ENCODE measurements at places on chromosomes 3 and 15. TPM values are rescaled to one million over a fixed set of nuclear protein-coding genes. Genes with fewer than 3 reads are reported as not detected.
A peak's percentile ranks its signal among the peaks of the same experiment; 100 is the strongest.

DNA sequence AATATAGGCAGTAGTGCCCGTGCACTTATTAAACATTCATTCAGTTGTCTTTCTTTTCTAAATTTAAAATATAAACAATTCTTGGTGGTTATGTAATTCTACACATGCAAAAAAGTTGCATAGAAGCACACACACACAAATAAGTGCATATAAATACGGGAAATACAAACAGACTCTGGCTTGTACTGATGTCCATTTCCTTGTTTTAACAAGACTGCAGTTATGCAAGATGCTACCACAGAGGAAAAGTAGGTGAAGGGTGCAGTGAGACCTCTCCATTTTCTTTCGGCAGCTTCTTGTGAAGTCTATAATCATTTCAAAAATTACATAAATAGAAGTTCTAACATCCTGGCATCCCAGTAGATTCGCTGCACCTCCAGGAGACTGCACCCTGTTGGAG lies 130.6 kb upstream of the BCL6 start:
- no peak for DNase-seq
- H3K36me3 ChIP-seq, result no peaks in the 10 kb centered on the region
- H3K27me3 ChIP-seq, result no peaks in the 10 kb centered on the region
- H3K4me3 ChIP-seq, result no peak overlapping the region
- no peaks in the 10 kb centered on the region for H3K4me1 ChIP-seq
- no peak overlapping the region for H3K27ac ChIP-seq

GRCh38 chr3:182323898-182324297 lies 469.4 kb upstream of the ATP11B start:
- no peaks in the 10 kb centered on the region for H3K27me3 ChIP-seq
- no peak overlapping the region for H3K27ac ChIP-seq
- no peaks in the 10 kb centered on the region for H3K36me3 ChIP-seq
- no peak overlapping the region for H3K4me3 ChIP-seq

DNA sequence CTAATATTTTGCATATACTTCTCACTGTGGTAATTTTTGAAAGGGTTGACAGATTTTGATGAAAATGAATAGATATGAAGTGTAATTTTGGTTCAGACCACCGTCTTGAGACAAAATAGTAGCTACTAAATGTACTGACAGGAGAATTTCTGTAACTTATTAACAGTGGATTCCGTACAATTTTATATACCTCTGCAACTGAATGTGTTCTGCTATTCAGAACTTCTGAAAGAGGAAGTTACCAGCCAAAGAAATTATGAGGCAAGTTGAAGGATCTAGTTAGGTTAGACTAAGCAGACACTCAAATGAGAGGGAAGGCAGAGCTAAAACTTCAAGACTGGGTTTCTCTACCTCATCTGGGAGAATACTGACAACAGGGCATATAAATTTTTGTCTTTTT lies 29.4 kb downstream of the GAP43 start:
- H3K27ac ChIP-seq, result no peak overlapping the region
- H3K4me1 ChIP-seq, result no peaks in the 10 kb centered on the region
- H3K27me3 ChIP-seq, result no peaks in the 10 kb centered on the region
- DNase-seq, result no peak

- no peaks in the 10 kb centered on the region for H3K36me3 ChIP-seq
- no peaks in the 10 kb centered on the region for H3K27me3 ChIP-seq
- DNase-seq, result no peak
- H3K4me3 ChIP-seq, result no peak overlapping the region
These were observed 146.2 kb upstream of the PTPRG start for GRCh38 chr3:61415201-61415600.

The GPR15 gene
- 5.1 TPM for total RNA-seq

The SPATA16 gene
- total RNA-seq, result not detected

- H3K36me3 ChIP-seq, result no peaks in the 10 kb centered on the region
- peak; percentile 68 for DNase-seq
- no peak overlapping the region for H3K4me3 ChIP-seq
- no peaks in the 10 kb centered on the region for H3K27me3 ChIP-seq
These were observed 21.6 kb upstream of the PLXNA1 start for GRCh38 chr3:126961191-126961790.

- no peak for DNase-seq
- no peaks in the 10 kb centered on the region for H3K4me1 ChIP-seq
- H3K27me3 ChIP-seq, result no peaks in the 10 kb centered on the region
- H3K4me3 ChIP-seq, result no peak overlapping the region
- no peak overlapping the region for H3K27ac ChIP-seq
- H3K36me3 ChIP-seq, result no peaks in the 10 kb centered on the region
These were observed 79.2 kb downstream of the IL1RAP start for GRCh38 chr3:190593075-190593474.

- no peaks in the 10 kb centered on the region for H3K36me3 ChIP-seq
- H3K4me1 ChIP-seq, result no peaks in the 10 kb centered on the region
- no peak for DNase-seq
- H3K4me3 ChIP-seq, result no peak overlapping the region
These were observed 26.3 kb downstream of the MRAS start for GRCh38 chr3:138374573-138375134.

DNA sequence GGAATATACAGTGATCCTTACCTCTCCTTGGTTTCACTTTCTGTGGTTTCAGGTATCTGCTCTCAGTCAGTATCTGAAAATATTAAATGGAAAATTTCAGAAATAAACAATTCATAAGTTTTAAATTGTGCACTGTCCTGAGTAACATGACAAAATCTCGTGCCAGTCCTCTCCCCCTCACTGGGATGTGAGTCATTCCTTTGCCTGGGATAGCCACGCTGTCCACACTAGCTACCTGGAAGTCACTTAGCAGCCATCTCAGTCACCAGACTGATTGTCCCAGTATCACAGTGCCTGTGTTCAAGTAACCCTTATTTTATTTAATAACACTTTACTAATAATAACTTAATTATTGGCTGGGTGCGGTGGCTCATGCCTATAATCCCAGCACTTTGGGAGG lies 15.3 kb upstream of the KLHL25 start:
- H3K4me1 ChIP-seq, result no peaks in the 10 kb centered on the region
- H3K27ac ChIP-seq, result no peak overlapping the region
- no peak for DNase-seq
- no peaks in the 10 kb centered on the region for H3K36me3 ChIP-seq
- no peak overlapping the region for H3K4me3 ChIP-seq
- H3K27me3 ChIP-seq, result no peaks in the 10 kb centered on the region

The PTX3 gene
- 1.0 TPM for total RNA-seq

The ADAMTS9 gene
- 14.3 TPM for total RNA-seq

DNA sequence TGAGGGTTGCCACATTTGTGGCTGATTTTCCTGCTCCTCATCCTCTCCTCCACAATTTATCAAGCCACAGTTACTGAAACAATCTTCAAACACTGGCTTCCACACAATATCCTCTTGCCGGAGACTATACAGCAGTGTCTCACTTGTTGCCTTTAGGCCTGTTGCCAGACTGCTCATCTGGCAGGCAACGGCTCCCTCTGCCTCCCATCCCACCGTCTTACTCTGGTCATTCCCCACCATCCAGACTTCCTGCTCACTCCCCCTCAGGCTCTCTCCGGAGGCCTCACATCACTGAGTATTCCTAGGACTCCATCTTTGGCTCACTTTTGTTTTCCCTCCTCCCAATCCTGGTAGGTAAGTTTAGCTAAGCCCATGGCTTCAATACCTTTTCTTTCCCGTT lies 301.9 kb downstream of the IL20RB start:
- DNase-seq, result no peak
- no peak overlapping the region for H3K27ac ChIP-seq

The PLCB2 gene
- 9.5 TPM for total RNA-seq

GRCh38 chr3:115986555-115987207 lies 363.4 kb downstream of the GAP43 start:
- no peaks in the 10 kb centered on the region for H3K27me3 ChIP-seq
- no peak for DNase-seq
- H3K27ac ChIP-seq, result no peak overlapping the region
- H3K4me3 ChIP-seq, result no peak overlapping the region
- H3K4me1 ChIP-seq, result no peaks in the 10 kb centered on the region
- no peaks in the 10 kb centered on the region for H3K36me3 ChIP-seq

DNA sequence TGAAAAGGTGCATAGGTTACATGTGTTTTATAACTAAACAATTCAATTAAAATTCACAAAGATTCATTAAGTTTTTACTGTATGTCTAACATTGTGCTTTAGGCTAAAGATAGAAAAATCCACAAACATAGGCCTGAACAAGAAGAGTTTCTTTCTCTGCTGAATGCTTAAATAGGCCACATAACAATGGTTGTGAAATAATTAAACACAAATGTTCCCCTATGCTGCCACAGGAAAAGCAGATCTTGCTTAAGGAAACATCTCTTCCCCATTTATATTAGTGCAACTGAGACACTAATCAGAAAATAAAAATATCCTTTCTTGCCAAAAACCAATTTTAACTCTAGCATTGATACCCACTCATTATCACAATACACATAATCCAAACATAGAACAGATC lies 725.4 kb upstream of the DPPA4 start:
- H3K4me3 ChIP-seq, result no peak overlapping the region

- no peaks in the 10 kb centered on the region for H3K36me3 ChIP-seq
- DNase-seq, result peak; percentile 100
- H3K4me1 ChIP-seq, result peaks cover 13% of the 10 kb centered on the region
- H3K4me3 ChIP-seq, result peak overlapping the region; percentile 69
- no peaks in the 10 kb centered on the region for H3K27me3 ChIP-seq
These were observed 3.3 kb downstream of the RASSF1 start for GRCh38 chr3:50337175-50337861.

GRCh38 chr3:174332391-174332790 lies 526.7 kb upstream of the NAALADL2 start:
- no peak overlapping the region for H3K27ac ChIP-seq
- no peaks in the 10 kb centered on the region for H3K27me3 ChIP-seq

DNA sequence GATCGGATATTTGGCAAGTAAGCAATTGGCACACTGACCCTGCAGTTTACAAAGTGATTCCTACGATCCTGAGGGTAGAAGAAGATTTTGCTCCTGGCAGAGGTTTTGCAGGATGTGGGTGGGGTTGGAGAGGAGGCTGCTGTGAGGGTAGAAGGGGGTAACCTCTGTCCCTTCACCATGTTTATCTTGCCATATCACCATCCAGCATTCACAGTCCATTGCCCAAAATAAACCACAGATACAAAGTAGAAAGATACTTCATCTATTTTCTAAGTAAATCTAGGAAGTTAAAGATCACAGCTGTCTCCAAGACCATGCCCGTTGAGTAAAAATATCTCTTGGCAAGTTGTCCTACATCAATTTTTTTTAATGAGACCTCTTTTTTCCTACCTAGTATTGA lies 51.6 kb downstream of the LIPC start:
- no peak overlapping the region for H3K4me3 ChIP-seq
- peaks cover 3% of the 10 kb centered on the region for H3K4me1 ChIP-seq
- H3K27me3 ChIP-seq, result no peaks in the 10 kb centered on the region
- no peak overlapping the region for H3K27ac ChIP-seq
- no peaks in the 10 kb centered on the region for H3K36me3 ChIP-seq
- no peak for DNase-seq

DNA sequence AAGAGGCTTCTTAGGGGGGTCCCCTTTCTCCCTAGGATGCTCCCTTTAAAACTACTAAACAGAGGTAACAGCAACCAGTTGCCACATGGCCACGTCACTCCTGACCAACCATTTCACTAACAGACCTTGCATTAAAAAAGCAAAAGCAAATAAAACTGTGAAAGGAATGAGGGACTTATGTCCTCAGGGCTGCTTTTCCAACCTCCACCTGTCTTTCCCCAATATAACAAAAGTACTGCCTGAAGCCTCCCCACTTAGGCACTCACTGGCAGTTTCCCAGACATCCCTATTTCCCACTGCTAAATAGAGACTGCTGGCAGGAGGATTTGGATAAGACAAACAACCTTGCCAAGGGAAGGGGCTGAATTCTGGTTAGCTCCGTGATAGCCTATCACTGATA lies 130.3 kb downstream of the ATP8B4 start:
- no peaks in the 10 kb centered on the region for H3K36me3 ChIP-seq
- DNase-seq, result no peak
- H3K27ac ChIP-seq, result peak overlapping the region; percentile 3
- no peaks in the 10 kb centered on the region for H3K4me1 ChIP-seq

DNA sequence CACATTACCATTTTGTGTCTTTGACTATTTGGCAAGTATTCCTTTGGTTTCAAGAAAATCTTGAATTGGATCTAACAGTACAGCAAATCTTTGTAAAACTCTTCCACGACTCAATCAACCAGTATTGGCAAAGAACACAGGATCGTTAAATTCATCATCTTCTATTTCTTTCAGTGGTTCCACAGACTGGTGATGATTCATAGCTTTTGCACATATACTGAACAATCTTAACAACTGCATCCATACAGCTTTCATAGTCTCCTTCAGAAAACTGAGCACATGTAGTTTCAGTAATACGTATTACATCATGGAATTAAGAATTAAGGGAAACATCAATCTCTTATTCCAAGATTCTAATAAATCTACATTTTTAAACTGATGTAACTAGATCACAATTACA lies 91.6 kb upstream of the LIPC start:
- no peaks in the 10 kb centered on the region for H3K4me1 ChIP-seq
- no peak for DNase-seq
- no peak overlapping the region for H3K4me3 ChIP-seq
- no peaks in the 10 kb centered on the region for H3K36me3 ChIP-seq
- H3K27ac ChIP-seq, result no peak overlapping the region
